ENCODE measurements at places on chromosomes 16 and 17.

GRCh38 chr16:84722068-84722467 lies 22.3 kb downstream of the USP10 start:
- DNase-seq = no peak

- DNase-seq = no peak
These were observed 288 bp upstream of the KRT34 start for GRCh38 chr17:41382394-41382793.

DNA sequence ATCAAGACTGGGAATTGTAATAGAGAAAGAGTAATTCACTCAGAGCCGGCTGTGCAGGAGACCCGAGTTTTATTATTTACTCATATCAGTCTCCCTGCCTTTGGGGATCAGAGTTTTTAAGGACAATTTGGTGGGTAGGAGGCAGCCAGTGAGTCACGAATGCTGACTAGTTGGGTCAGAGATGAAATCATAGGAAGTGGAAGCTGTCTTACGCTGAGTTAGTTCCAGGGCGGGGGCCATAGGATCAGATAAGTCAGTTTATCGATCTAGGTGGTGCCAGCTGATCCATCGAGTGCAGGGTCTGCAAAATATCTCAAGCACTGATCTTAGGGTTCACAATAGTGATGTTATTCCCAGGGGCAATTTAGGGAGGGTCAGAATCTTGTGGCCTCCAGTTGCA lies 20.2 kb upstream of the GUCY2D start:
- no peak for DNase-seq

GRCh38 chr16:51637770-51638094 lies 486.7 kb upstream of the SALL1 start:
- DNase-seq = no peak

- no peak for DNase-seq
These were observed 115.1 kb downstream of the ABCA8 start for GRCh38 chr17:68840073-68840472.

- no peak for DNase-seq
These were observed 6.8 kb downstream of the MEAK7 start for GRCh38 chr16:84497418-84498222.

DNA sequence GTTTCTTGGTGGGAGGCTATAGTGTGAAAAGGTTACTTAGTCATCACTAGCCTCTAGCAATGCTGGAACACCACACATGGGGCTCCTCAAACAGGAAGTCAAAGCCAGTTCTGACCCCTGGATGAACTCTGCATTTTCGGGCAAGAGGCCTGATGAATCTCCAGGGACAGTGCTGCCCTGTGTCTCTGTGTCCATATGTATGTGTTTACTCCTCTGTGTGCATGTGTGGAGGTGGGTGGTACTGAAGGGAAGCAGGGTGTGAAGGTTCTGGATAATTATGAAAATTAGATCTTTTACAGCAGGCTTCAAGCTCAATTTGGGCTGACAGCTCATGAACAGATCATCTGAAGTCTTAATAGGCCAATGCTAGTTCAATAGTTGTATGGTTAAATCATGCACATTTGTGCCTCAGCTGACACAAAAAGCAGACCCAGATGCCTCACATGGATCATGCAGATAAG lies 133.6 kb downstream of the SNX11 start:
- DNase-seq = no peak

- peak; percentile 21 for DNase-seq
These were observed 45.2 kb downstream of the XPO6 start for GRCh38 chr16:28166394-28167208.

DNA sequence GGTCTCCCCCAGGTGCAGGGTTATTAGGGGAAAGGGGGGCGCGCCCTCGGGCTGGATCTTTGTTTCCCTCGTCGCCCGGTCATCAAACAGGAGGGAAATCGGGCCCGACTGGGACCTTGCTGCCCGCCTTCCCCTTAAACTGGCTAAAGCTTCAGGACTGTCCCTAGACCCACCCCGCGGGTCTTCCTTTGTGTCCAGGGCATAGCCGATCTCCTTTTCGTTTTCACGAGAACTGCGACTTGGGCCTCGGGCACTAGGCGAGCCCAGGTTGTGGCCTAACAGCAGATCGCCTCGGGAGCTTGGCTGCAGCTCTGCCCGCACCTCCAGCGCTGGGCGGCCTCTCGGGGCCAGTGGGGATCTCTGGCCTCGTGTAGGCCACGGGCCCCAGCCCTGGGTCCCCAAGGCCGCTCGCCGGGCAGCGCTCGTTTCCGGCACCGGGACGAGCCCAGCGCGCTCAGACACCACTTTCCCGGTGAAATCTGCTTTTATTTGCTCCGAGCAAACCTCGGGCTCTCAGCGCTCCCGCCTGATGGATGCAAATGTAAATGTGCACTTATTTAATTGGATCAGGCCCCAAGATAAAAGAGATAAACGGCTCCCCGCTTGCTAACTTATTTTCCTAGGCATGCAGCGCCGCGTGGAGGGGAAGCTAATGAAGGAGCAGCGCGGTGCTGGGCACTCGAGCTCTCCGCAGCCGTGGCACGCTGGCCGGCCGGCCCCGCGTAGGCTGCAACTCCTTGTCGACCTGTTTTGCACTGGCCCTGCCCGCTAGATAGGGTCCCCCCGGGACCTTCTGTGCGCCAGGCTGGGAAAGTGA lies 7.8 kb downstream of the IRX5 start:
- DNase-seq = no peak

DNA sequence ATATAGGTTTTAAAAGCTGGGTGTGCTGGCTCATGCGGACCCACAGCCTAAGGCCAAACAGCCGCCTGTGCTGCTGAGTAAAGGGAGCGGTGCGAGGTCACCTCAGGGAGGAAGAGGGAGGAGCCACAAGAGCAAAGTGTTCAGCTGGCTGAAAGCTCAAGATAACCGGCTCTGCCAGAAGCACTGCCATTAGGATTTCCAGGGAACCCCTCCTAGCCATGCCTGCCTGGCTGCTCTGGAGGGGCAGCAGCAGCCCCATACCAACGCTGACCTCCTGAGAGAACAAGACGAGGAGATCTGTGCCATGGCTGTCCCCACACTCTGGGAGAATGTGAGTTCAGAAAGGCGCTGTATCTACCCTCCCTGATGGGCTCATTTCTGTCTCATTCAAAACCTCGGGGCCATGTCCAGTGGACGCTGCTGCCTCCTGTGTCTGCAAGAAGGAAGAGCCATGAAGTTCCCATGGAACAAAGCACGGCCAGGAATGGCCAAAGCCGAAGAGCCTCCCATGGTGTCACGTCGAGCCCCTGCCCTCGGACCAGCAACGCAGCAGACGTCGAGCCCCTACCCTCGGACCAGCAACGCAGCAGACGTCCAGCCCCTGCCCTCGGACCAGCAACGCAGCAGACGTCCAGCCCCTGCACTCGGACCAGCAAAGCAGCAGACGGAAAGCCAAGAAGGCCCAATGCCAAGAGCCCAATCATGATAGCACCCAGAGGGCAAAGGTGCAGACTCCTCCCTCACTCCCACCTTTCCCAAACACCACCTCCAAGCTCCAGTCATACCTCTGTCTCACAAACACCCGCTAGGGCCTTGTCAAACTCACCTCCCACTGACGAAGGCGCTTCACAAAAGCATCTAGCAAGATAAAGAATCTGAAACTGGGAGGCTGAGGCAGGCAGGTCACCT lies 107.0 kb downstream of the ANKRD11 start:
- no peak for DNase-seq

- no peak for DNase-seq
These were observed 35.2 kb downstream of the SLC7A5 start for GRCh38 chr16:87834005-87834667.

GRCh38 chr17:56594320-56595107 lies 1.0 kb downstream of the NOG start:
- no peak for DNase-seq

GRCh38 chr16:24734382-24734781 lies 4.9 kb downstream of the TNRC6A start:
- DNase-seq = no peak

GRCh38 chr16:14133907-14134306 lies 62.8 kb downstream of the MRTFB start:
- no peak for DNase-seq

GRCh38 chr16:19785512-19786130 lies 67.5 kb downstream of the IQCK start:
- DNase-seq = no peak

DNA sequence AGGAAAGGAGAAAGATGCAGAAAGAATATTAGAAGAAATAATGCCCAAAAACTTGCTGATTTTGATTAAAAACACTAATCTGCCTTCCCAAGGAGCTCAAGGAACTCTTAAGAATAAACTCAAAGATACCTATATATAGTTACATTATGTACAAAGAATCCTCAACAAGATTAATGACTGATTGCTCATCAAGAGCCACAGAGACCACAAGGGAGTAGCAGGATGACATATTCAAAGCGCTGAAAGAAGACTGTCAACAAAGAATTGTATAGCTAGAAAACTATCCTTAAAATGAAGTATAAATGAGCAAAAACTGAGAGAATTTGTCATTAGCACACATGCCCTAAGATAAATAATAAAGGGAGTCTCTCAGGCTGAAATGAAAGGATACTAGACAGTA lies 6.2 kb downstream of the LPCAT2 start:
- DNase-seq = no peak
